ENCODE measurements at places on chromosomes 12 and 14.

GRCh38 chr14:96567289-96567899, 65.2 kb downstream of the PAPOLA start:
- peak; percentile 45 for DNase-seq

GRCh38 chr12:124592481-124593160, 25.2 kb upstream of the NCOR2 start:
- DNase-seq: no peak

DNA sequence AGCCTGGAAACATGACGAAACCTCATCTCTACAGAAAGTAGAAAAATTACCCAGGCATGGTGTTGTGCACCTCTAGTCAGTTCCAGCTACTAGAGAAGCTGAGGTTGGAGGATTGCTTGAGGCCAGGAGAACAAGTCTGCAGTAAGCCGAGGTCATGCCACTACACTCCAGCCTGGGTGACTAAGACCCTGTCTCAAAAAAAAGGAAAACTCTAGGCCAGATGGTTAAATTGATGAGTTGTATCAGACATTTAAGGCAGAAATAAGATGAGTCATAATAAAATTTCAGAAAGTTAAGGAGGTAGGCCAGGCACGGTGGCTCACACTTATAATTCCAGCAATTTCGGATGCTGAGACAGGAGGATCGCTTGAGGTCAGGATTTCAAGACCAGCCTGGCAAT, 10.7 kb downstream of the EIF2S1 start:
- no peak for DNase-seq

DNA sequence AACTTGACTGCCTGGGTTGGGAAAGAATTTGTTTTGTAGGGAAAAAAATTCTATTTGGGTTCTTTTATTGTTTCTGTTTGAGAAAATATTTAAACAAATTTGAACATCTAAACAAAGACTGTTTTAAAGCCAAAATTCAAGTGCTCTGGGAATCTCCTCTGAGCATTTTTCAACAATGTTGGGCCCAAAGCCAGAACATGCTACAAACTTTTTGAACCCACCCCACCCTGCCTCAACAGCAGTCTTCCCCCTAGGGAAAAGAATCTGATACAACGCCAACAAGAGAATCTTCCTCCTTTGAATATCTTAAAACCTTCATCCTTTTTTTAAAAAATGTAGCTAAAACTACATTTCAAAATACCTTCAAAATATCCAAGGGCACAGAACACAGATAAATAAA, 20.4 kb upstream of the NID2 start:
- DNase-seq: no peak

- DNase-seq: no peak
Observed at GRCh38 chr14:83757916-83758315, 1772.0 kb upstream of the FLRT2 start.

DNA sequence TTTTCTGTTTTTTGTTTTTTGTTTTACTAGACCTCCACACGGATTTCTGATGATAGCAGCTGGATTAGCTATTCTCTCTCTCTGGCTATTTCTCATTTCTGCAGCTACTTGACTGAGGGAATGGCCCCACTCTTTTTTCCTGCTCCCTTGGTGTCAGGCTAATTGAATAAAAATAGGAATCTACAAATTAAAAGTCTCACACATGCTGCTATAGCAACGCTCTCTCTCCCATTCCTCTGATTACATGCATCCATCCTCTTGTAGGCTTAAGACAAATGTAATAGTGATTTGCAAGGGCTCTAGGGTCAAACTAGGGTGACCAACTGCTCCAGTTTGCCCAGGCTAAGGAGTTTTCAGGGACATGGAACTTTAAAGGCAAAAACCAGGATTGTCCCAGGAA, 221.8 kb downstream of the PHLDA1 start:
- DNase-seq: no peak

DNA sequence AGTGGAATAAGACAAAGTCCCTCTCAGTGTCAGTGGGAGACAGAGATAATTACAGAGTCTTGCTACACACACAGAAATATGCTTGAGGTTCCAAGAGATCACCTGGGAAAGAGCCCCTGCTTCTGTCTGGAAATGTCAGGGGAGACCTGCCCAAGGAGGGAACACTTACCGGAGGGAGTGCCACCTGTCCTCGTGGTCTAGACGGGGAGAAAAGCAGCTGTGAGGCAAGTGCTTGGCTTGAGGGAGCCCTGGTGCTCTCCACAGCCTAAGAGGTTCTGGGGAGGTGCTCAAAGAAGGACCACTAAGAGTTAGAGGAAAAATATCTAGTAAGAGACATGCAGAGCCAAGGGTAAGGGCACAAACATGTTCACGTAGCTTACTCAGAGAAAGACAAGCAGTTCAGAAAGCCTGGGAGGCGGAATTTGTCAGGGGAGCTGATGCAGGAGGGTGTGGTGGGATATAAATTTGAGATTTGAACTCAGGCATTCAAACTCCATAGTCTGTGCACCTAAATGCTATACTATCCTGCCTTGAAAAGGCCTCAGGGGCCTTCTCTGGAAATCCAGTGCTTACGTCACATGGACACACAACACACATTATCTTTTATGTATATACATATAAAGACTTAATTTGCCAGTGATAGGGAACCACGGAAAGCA, 38.2 kb upstream of the GNPNAT1 start:
- no peak for DNase-seq

DNA sequence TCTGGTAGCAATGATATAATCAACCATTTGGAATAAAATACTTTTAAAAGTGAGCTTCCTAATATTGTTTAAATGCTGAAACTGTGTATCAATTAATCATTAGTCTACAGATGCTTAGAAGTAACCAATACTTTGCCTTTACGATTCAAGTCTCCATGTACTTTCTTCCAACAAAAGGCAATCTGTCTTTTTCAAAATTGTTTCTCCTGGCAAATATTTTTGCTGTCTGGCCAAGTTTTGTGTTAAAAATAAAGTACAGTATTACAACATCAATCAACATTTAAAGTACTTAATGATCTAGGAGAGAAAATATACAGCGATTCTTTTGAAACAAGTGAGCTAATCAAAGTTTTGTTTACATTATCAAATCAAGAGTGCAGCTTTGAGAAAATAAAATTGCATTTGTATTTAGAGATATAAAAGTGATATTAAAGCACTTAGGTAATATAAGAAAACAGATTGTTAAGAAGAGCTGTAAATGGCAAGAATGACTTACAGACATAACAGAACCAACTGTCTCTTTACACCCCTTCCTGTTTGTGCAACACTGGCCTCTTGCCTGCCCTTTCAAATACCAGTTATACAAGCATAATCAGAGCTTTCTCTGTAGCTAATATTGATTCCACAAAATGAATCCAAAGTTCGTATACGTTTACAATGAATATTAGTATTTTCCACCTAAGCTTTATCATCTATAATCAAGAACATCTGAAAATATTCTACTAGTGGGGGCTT, 38.2 kb upstream of the FBLN5 start:
- no peak for DNase-seq

- no peak for DNase-seq
Observed at GRCh38 chr14:73753124-73753886, 39.1 kb upstream of the PNMA1 start.

DNA sequence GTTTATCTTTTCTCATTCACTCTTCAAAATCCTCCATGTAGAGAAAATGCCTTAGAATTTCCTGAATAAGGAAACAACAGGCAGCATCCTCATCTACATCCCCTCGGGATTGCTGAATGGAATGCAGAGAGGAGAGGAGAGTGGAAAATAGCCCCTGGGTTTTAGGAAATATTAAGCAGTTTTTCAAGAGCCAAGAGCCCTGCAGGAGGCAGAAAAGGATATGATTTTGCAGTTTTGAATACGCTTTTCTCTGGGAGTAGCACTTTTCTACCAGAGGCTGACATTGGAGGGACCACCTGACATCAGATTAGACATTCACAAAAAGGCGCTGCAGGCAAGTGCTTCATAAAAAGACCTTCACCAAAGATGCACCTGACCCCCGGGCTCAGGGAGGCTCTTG, 362.2 kb upstream of the SFSWAP start:
- no peak for DNase-seq

DNA sequence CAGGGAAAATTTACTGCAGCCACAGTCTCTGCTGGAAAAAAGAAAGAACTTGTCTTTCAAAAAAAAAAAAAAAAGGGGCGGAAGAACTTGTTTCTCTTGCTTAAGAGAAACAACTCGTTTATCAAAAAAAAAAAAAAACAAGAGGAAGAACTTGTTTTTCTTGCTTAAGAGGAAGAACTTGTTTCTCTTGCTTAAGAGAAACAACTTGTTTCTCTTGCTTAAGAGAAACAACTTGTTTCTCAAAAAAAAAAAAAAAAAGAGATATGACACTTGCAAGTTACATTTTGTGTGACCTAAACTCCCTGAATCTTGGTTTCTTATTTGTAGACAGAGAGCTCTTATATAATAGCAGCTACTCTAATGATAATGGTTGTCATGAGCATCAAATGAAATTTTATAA, 44.7 kb upstream of the USP15 start:
- DNase-seq: no peak

- no peak for DNase-seq
Observed at GRCh38 chr14:102126807-102127455, 12.8 kb upstream of the WDR20 start.

- peak; percentile 72 for DNase-seq
Observed at GRCh38 chr12:105705765-105706164, 375.3 kb downstream of the C12orf75 start.

DNA sequence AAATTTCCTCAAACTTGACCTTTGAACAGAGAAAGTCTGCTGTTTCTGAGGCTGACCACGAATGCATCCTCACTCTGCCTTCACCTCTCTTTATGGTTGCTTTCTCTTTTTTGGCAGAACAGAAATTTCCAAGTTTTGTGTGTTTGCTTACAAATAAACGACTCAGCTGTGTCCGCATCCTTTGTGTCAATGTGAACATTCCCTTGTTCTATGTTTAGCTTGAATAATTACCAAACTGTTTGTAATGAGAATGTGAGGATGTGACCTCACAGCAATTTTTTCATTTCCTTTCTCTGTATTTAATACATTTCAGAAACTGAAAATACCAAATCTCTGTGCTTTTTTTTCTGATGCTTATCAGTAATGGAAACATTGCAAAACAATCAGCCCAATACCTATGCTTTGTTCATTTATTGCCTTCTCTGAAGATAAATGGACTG, 410.9 kb downstream of the EGLN3 start:
- no peak for DNase-seq

- DNase-seq: no peak
Observed at GRCh38 chr12:64714551-64714968, 44.6 kb downstream of the GNS start.

DNA sequence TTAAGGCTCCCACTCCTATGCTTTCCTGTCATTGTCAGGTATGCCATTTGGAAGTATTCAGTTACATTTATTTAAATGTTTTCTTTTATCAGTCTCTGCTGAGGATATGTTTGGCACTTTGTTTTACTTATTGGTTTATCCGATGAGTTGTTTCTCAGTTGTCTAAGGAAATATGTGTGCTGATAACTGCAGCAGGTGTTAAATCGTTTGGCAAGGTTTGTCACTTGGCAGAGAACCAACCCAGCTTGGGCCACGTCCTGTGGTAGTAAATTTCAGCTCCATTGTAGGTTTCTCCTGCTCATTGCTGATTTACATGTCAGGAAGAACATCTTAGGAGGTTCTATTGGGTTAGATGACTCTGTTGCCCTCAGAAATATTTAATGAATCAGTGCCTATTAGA, 22.0 kb upstream of the MGST1 start:
- no peak for DNase-seq

- DNase-seq: no peak
Observed at GRCh38 chr14:68781161-68782021, 11.5 kb downstream of the ZFP36L1 start.

DNA sequence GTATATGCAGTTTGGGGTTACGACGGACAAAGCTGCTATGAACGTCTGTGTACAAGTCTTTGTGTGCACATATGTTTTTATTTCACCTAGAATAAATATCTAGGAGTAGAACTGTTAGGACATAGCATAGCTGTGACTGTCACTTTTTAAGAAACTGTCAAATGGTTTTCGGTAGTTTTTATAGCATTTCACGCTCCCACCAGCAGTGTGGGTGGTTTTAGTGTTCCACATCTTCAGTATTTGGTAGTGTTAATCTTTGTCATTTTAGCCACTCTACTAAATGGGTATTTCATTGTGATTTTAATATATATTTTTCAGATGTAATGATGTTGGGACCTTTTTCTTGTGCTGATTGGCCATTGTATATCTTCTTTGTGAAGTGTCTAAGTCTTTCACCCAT, 109.1 kb upstream of the BCAT1 start:
- DNase-seq: no peak

DNA sequence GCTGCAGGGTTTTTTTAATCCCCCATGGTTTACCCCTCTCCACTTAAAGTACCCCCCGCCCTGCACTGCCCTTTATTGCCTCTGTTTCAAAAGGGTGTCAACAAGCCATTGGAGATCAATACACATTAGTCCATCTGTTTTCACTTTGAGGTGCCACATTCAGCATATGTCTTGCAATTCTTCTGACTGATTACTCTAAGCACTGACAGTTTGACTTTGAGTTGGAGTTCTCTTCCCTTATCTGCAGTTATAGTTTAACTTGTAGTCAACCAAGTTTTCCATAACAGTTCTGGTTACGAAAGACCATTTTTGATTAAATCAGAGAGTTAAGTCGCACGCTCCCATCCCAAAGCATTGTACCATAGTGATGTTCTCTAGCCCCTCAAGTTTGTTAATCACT, 260.8 kb upstream of the TBX3 start:
- DNase-seq: no peak

DNA sequence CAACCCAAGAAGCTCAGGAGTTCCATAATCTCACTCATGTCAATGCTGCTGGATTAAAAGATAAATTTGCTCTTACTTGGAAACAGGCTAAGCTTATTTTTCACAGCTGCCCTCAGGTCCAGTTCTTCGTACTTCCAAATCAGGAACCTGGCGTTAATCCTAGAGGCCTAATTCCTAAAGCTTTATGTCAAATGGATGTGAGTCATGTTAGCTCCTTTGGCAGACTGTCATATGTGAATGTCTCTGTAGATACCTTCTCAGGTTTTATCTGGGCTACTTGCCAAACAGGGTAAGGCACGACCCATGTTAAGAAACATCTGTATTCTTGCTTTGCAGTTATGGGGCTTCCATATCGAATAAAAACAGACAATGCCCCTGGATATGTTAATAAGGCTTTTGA, 504.6 kb downstream of the ALG10 start:
- DNase-seq: no peak

GRCh38 chr12:14367040-14367661, 1.7 kb downstream of the ATF7IP start:
- peak; percentile 56 for DNase-seq

GRCh38 chr14:105859717-105860614, 333.6 kb downstream of the TMEM121 start:
- DNase-seq: no peak

DNA sequence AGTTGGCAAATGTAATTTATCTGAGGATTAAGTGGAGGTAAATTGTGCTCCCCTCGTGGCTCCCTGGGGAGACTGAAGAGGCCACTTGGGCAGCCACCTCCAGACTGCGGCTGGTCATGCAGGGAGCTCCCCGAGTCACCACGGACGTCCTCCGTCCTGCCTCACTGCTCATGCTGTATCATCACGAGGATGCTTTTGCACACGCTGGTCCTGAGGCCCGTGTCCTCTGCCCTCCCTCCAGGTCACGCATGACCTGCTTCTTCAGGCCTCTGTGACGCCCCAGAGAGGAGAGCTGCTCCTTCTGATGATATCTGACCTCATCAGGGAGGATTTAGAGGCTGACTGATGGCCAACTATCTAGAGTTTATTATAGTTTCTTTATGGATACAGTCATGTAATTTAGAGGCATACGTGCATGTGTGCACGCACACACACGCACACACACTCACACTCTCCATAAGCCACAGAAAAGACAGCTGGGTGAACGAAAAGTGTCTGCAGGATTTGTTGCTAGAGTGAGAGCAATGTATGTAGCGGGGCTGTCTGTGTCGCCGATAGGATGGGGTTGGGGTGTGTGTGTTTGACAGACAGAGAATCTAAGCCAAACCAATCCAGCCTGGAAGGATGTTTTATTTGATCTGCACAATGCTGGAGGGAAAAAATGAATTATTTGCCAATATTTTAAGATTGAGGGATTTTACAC, 160.0 kb downstream of the ADGRD1 start:
- DNase-seq: no peak
